Activated CD4-positive, alpha-beta T cell treated with anti-CD3 and anti-CD28 coated beads for 24 hours (primary cell): ENCODE measurements at places on chromosomes 6 and 20.

- DNase-seq, result no peak
These were observed 367.2 kb upstream of the RUNX2 start for GRCh38 chr6:44960898-44961297.

DNA sequence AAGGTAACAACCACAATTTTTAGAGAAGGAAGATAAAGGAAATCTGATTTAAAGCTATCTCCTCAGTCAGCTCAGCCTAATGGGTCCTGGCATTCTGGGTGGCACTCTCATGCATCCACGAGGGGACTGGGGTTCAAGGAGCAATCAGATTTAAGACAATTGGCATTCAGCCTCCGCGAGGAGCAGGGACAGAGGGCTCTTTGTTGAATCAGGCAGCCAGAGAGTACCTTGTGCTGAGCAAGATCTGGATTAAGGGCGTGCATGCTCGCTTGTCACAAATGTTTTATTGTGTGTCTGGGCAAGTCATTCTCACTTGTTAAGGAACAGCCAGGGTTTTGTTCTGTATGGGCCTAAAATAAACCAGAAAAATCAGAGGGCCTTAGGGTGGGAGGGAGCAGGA is 475.3 kb upstream of the NRSN1 start:
- no peak for DNase-seq

DNA sequence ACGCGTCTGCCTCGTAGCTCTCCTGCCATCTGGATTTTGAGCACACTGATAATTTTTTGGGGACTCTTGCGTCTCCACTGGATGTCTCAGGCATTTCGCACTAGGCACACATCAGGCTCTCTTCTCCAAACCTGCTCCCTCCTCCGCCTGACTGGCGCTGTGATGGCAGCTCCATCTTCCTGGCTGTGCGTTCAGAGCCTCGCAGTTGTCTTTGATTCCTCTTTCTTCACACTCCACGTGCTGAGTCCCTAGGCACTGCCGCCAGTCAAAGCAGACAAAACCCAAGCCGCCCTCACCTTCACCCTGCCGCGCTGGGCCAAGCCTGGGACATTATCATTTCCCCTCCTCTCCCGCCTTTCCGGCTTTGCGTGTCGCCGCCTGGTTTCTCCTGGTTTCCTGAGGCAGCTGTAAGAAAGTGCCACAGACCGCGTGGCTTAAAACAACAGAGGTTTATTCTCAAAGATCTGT is 778 bp downstream of the PSMG4 start:
- no peak for DNase-seq

DNA sequence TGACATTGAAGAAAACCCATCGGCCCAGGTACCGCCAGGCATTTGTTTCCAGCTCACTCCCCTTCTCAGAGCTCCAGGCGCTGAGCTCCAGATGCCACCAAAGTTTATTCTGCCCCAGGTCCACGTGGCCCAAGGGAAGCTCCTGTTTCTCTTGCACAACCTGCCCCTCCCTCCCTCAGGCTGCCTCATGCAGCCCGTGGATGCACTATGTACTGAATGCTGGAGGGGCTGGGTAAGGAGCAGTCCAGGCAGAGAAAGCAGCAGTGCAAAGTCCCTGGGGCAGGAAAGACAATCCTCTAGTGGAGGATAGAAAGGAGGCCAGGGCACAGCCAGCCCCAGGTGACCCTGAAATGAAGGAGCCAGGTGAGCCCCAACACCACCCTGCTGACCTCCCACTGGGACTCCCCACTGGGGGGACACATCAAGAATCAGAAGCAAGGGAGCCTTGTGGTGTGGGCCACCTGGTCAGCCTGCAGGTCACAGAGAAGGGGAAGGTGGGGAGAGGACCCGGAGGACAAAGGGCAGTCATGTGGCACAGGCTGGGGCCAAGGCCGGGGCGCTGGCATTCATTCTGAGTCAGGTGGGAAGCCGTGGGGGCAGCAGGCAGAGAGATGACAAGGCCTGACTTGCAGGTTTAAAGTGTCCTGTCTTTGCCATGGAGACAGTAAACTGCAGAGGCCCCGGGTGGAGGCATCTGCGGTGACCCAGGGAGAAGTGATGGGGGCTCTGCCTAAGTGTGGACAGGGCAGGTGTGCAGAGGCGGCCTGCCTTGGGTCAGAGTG is 230.1 kb downstream of the PREX1 start:
- DNase-seq, result no peak

DNA sequence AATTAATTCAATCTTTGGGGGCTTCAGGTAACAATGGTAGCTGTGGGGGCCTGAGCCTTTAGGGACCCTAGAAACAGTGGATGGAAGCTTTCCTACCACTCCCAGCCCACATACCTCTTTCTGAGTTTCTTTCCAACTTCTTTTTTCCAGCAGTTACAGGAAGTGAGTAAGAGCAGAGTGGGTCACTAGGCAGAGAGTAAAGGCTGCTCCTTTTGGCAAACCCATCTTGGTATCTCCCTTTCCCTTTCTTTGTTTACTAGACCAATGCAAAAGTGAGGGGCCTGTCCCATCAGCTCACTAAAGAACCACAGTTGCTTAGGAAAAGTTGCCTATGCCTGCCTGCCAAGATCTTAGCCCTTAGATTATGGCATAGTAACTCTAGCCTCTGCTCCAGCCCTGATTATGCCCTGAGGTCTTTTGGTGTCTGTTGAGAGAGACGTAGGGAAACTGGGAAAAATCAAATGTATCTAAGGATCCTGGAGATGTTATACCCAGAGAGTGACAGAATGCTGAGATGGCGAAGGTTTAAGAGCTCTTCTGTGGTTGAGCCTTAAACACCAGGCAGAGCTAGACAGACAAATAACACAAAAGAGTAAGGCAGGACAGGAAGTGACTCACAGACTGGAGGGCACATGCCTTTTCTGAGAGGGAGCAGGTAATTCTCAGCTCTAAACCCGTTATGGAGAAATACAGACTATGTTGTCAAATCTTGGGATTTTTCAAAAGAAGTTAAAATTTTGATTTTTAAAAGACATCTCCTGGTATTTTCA is 31.3 kb downstream of the TRMT6 start:
- DNase-seq, result no peak

- no peak for DNase-seq
These were observed 69.9 kb downstream of the SYCP2L start for GRCh38 chr6:10956776-10957175.

GRCh38 chr20:15865553-15865952 is 707.7 kb downstream of the KIF16B start:
- no peak for DNase-seq

- DNase-seq, result no peak
These were observed 60.2 kb downstream of the INSM1 start for GRCh38 chr20:20428067-20428466.

GRCh38 chr6:33827546-33828451 is 24.0 kb upstream of the MLN start:
- DNase-seq, result no peak

GRCh38 chr6:107741191-107741680 is 82.9 kb downstream of the SCML4 start:
- DNase-seq, result no peak

DNA sequence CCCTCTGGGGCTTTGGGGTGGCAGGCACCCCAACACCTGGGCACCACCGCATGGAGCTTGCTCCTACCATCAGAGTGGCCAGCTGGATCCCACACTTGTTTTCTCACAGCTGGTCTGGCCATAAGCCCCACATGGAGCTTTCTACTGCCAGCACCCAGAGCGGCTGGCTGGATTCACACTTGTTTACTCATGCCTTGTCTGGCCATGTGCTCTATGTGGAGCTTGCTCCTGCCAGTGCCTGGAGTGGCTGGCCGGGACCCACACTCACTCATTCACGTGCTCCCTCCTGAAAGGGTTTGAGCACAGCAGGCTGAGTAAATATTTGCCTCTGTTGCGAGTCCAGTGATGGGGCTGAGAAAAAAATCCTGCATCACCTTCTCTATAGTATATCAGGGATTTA is 487.0 kb downstream of the CD109 start:
- no peak for DNase-seq

DNA sequence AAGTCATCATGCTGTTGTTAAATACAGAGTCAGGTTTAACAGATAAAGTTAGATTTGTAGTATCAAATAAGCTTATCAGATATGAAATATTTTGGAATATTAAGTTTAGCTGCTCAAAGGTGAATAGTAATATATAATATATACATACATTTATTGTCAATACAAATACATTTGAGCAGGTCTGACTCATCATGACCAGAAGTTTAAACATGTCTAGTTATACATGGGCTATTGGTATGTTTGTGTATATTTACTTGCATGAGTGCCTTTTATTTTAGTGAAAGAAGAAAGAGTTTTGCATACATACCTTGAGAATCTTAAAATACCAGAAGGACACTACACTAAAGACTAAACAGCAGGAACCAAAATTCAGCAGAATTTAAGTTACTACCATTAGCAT is 76.8 kb downstream of the BMP5 start:
- no peak for DNase-seq

GRCh38 chr6:36113049-36113448 is 17.3 kb upstream of the MAPK13 start:
- no peak for DNase-seq

- no peak for DNase-seq
These were observed 504.9 kb downstream of the DOK5 start for GRCh38 chr20:54980103-54980960.

- no peak for DNase-seq
These were observed 862.6 kb upstream of the MAN1A1 start for GRCh38 chr6:120211955-120212792.

DNA sequence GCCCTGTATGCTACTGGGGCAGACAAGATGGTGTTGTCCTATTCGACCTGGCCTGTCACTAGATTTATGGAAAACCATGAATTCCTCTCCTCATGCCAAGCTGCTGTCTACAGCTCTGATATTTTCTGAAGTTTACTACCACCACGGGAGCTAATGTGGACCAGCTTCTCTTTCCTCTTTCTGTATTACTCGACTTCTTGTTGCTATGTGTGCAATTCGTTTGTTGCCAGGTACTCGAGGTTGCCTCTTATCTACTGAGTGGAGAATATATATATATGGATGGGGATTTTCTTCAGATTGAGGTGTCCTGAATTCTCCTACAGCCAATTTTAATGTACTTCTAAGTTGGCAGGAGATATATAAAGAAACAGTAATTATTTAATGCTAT is 34.7 kb downstream of the MAN1A1 start:
- DNase-seq, result no peak

GRCh38 chr6:159631886-159632285 is 61.2 kb downstream of the SOD2 start:
- no peak for DNase-seq

GRCh38 chr6:132101535-132101934 is 150.4 kb upstream of the CCN2 start:
- DNase-seq, result no peak

DNA sequence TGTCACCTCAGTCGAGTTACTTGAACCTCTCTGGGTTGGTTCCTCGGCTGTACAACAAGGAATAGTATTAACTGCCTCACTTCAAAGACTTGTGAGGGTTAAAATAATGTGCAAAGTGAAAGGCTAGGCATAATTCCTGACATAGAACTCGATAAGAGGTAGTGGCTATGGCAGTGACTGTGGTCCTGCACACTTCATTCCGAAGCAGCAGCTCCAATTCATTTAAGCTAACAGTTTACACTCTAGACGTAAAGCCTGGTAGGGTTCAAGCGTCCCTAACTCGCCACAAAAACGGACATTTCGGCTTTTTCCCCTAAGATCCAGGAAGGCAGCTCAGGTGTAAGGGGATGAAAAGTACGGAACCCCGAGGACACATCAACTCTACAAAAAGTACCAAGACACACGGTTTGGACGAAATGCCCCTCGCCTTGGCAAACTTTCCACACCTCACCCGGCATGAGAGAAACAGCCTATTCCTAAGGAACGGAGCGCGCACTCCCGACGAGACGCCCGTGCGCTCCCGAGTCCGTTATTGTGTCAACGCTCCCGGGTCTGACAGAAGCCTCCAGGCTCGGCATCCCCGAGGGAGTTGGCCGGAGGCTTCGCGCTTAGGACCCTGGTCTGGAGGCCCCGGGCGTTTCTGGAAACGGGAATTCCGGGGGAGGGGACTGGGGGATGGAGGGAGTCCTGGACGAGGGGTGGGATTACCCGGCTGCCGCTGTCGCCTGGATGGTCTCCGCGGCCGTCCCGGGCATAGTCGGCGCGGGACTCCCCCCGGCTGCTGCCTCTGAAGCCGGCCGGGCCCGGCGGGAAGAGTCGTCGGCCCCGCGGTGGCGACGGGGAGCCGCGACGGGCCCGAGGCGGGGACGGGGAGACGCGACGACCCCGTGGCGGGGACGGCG is 937 bp downstream of the ZNF318 start:
- DNase-seq, result no peak

GRCh38 chr6:36360241-36361054 is 23.8 kb upstream of the BNIP5 start:
- DNase-seq, result peak; percentile 48

DNA sequence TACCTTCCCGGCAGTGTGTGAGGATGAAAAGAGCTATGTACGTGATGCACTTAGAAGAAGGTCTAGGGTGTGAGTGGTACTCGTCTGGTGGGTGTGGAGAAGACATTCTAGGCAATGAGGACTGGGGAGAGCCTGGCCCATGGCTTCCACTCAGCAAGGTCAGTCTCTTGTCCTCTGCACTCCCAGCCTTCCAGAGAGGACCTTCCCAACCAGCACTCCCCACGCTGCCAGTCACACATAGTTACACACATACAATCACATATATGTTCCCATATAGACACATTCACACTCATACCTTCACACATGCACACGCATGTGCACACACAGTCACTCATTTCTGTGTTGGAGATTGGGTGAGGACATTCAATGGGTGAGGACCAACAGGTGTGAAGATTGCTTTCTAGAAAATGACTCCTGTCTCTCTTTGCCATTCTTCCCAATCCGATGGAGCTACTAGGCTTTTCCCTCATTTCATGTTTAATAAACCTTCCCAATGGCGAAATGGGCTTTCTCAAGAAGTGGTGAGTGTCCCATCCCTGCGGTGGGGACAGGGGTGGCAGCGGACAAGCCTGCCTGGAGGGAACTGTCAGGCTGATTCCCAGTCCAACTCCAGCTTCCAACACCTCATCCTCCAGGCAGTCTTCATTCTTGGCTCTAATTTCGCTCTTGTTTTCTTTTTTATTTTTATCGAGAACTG is 30.4 kb downstream of the SRSF3 start:
- no peak for DNase-seq

DNA sequence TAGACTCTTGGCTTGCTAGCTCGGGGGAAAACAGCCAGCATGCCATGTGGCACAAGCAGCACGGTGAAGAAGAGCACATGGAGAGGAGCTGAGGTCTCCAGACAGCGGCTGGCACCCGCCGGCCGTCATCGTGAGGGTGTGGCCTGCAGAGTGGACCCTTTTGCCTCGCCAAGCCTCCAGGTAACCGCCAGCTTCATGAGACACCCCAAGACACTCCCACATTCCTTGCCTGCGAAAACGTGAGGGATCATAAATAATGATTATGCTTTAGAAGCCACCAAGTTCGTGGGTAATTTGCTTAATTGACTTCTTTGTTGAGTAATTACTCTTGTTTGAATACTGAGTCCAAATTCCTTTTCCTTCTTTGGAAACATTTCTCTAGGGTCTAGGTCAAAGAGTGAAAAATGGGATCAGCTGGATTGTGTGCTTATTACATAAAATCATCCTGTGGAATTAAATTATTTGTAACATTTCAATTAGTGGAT is 23.2 kb downstream of the FAM50B start:
- no peak for DNase-seq

- DNase-seq, result no peak
These were observed 770 bp downstream of the KIF3B start for GRCh38 chr20:32278199-32278643.
